ENCODE measurements at places on chromosomes 1 and 21. TPM values are rescaled to one million over a fixed set of nuclear protein-coding genes. Genes with fewer than 3 reads are reported as not detected.
A peak's percentile ranks its signal among the peaks of the same experiment; 100 is the strongest.

GRCh38 chr21:36021251-36021837 lies 39.0 kb downstream of the SETD4 start:
- DNase-seq: no peak

The ATP1A2 gene
- 87.0 TPM for polyA plus RNA-seq

The RCOR3 gene
- 56.7 TPM for polyA plus RNA-seq

DNA sequence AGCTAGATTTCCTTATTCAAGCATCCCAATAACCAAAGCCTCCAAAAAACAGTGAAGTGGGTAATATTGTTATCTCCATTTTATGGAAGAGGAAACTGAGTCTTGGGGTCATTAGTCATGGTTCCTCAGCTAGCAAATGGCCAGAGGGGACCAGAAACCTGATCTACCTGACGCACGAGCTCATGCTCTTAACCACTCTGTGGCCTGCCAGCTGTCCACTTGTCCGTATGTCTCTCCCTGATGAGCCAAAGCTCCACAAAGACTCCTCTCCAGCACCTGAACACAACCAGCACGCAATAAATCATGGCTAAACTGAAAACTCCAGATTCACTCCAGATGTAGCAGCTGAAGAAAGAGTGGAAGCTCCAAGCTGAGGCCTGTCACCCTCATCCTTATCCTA lies 5.8 kb downstream of the CAPN8 start:
- no peak for DNase-seq

- DNase-seq: peak; percentile 11
Measured at GRCh38 chr1:202964791-202965410, 2.2 kb downstream of the CYB5R1 start.

The SLC35D1 gene
- polyA plus RNA-seq: 7.2 TPM

The KDM5B gene
- 43.0 TPM for polyA plus RNA-seq

DNA sequence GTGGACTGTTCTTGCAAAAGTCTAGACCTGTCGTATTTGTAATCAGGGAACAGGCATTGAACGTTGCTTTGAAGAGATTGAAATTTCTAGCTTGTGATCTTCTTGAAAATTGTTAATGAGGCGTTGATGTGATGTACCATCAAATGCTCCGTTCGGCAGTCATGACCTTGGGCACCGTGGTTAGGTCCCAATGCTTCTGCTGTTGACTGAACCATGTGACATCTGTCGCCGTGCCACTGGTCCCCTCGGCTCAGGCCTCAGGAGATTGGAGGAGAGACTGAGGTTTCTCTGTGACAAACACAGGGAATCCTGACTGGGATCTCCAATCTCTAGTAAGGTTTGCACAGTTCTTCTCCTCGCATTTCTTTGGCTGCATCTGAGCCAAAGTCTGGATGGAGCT lies 18.1 kb upstream of the KCNAB2 start:
- DNase-seq: no peak

The DCST2 gene
- polyA plus RNA-seq: 2.1 TPM

DNA sequence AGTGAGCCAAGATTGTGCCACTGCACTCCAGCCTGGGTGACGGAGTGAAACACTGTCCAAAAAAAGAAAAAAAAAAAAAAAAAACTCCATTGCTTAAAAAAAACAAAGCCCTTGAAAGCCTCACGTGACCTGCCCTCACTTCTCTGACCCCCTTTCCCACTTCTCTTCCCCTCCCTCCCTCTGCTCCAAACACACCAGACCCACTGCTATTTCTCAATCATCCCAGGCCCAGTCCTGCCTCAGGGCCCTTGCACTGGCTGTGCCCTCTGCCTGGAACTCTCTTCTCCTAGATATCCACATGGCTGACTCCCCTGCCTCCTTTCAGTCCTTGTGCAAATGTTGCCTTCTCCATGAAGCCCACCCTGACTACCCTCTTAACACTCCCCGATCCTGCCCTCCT lies 45.4 kb upstream of the TARDBP start:
- no peak for DNase-seq

The ZMYND12 gene
- 0.48 TPM for polyA plus RNA-seq
